Astrocyte (in vitro differentiated cells and primary cell): ENCODE measurements at places on chromosomes 4 and X. TPM values are rescaled to one million over a fixed set of nuclear protein-coding genes. Genes with fewer than 3 reads are reported as not detected.

The KIT gene
- total RNA-seq: 5.3 and 8.1 TPM in 2 replicates

The MTMR1 gene
- total RNA-seq: 14.9 and 18.6 TPM in 2 replicates

The IBSP gene
- total RNA-seq: not detected in 2 replicates

The HTR2C gene
- total RNA-seq: not detected in 2 replicates

The CYLC1 gene
- total RNA-seq: not detected in 2 replicates

The PNMA5 gene
- total RNA-seq: not detected in 2 replicates

The DUX4 gene
- not detected in 2 replicates for total RNA-seq

The BOD1L1 gene
- 41.6 and 47.2 TPM in 2 replicates for total RNA-seq

The AASDH gene
- total RNA-seq: 6.3 and 7.3 TPM in 2 replicates

The GAGE12E gene
- not detected in 2 replicates for total RNA-seq

The MAGEC1 gene
- total RNA-seq: not detected in 2 replicates
